ENCODE measurements at places on chromosomes 6 and 20. TPM values are rescaled to one million over a fixed set of nuclear protein-coding genes. Genes with fewer than 3 reads are reported as not detected.

Gene KCNK16
- total RNA-seq: not detected

Gene MUC22
- not detected for total RNA-seq

Gene REM1
- total RNA-seq: not detected

Gene TPX2
- 111 TPM for total RNA-seq

Gene CCN6
- total RNA-seq: 0.19 TPM

Gene DCDC2
- total RNA-seq: not detected

Gene CSE1L
- 170 TPM for total RNA-seq

Gene QRSL1
- total RNA-seq: 20.1 TPM

Gene NRSN1
- not detected for total RNA-seq

Gene DEFB110
- not detected for total RNA-seq

Data from activated naive CD8-positive, alpha-beta T cell treated with anti-CD3 and anti-CD28 coated beads for 36 hours (primary cell).